ENCODE measurements at places on chromosomes 1 and 21.

- peaks cover 12% of the 10 kb centered on the region for H3K36me3 ChIP-seq
- no peak for DNase-seq
- no peaks in the 10 kb centered on the region for H3K27me3 ChIP-seq
These were observed 12.8 kb upstream of the ECE1 start for GRCh38 chr1:21302747-21303715.

- H3K4me3 ChIP-seq, result no peak overlapping the region
- H3K4me1 ChIP-seq, result peaks cover 67% of the 10 kb centered on the region
- H3K27ac ChIP-seq, result peak overlapping the region; percentile 95
- DNase-seq, result peak; percentile 96
These were observed 30.3 kb downstream of the CD48 start for GRCh38 chr1:160681066-160681890.

DNA sequence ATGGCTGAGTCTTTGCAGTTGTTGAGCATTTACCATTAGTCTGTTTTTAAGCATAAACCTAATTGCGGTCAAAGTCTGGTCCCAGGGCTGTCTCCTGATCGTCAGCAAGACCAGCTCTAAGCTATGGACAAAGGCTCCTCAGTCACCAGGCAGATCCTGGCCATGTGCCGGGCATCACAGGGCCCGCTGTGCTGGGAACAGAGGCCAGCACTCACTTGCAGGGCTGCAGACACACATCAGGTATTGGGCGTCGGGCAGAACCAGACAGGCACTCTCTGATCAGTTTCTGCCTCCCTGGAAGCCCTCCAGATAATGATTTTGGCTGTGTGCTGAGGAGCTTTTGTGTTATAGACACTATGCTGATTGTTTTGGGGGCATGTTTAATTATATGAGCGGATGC lies 26.6 kb downstream of the TMEM51 start:
- no peak overlapping the region for H3K27ac ChIP-seq
- peaks cover 32% of the 10 kb centered on the region for H3K27me3 ChIP-seq
- no peak overlapping the region for H3K4me3 ChIP-seq
- peaks cover 2% of the 10 kb centered on the region for H3K36me3 ChIP-seq

DNA sequence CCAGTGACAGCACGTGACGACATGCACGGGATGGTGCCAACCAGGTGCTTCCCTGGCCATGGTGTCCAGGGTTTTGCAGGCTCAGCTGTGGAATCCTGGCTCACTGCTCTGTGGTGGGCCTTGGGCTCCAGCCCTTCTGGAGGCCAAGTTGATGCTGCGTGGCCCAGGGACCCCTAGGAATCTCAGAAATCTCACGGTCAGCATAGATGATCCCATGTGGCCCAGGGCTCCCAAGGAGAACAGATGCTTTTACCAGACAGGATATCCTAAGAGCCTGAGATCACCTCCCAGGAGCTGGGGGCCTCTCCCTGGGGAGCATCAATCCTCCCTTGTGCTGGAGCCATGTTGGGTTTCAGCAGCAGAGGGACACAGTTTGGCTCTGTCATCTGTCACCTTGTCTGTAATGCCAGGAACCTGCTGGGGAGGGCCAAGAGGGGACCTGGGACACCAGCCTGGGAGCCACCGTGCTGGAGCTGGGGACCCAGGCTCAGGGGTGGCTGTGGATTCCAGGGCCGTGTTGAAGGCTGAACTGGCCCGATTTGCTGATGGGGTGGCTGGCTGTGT lies 63.9 kb downstream of the TRIM11 start:
- peaks cover 6% of the 10 kb centered on the region for H3K36me3 ChIP-seq
- DNase-seq, result no peak
- no peak overlapping the region for H3K4me3 ChIP-seq
- no peaks in the 10 kb centered on the region for H3K27me3 ChIP-seq

- no peaks in the 10 kb centered on the region for H3K27me3 ChIP-seq
- H3K4me3 ChIP-seq, result peak overlapping the region; percentile 15
- peak; percentile 42 for DNase-seq
- peak overlapping the region; percentile 76 for H3K27ac ChIP-seq
These were observed 19.5 kb downstream of the MAPKAPK2 start for GRCh38 chr1:206704226-206704625.

GRCh38 chr1:63731117-63732043 lies 42.4 kb upstream of the ROR1 start:
- no peaks in the 10 kb centered on the region for H3K36me3 ChIP-seq
- no peak overlapping the region for H3K4me3 ChIP-seq
- peaks cover 6% of the 10 kb centered on the region for H3K27me3 ChIP-seq
- H3K4me1 ChIP-seq, result no peaks in the 10 kb centered on the region

DNA sequence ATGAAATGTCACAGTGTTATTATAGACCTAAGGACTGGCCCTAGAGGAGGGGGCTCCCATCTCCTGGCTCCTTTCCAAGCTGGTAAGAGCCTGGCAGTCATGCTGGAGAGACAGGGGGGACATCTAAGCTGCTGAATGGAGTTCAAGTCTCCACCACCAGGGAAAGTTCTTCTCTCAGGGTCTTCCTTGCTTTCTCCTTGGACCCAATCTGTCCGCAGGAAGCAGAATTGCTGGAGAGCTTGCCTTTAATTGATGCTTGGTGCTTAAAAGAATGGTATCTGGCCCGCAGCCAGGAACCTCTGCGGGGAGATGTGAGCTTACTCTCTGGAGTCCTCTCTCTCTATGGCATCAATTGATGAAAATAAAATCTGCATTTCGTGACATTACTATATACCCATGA lies 25.1 kb downstream of the IRF2BP2 start:
- no peak overlapping the region for H3K27ac ChIP-seq
- no peak for DNase-seq
- no peak overlapping the region for H3K4me3 ChIP-seq
- H3K4me1 ChIP-seq, result peaks cover 2% of the 10 kb centered on the region

- H3K36me3 ChIP-seq, result no peaks in the 10 kb centered on the region
- H3K4me3 ChIP-seq, result no peak overlapping the region
- H3K27me3 ChIP-seq, result peaks cover 13% of the 10 kb centered on the region
- H3K4me1 ChIP-seq, result no peaks in the 10 kb centered on the region
These were observed 60.6 kb upstream of the ETV3 start for GRCh38 chr1:157198619-157199420.

- no peaks in the 10 kb centered on the region for H3K27me3 ChIP-seq
- H3K4me3 ChIP-seq, result no peak overlapping the region
- H3K36me3 ChIP-seq, result peaks cover 5% of the 10 kb centered on the region
- DNase-seq, result no peak
- H3K4me1 ChIP-seq, result peaks cover 25% of the 10 kb centered on the region
These were observed 3.3 kb upstream of the VPS72 start for GRCh38 chr1:151193304-151193703.

GRCh38 chr1:159162516-159163265 lies 8.7 kb upstream of the CADM3 start:
- no peak for DNase-seq
- H3K4me1 ChIP-seq, result peaks cover 4% of the 10 kb centered on the region
- no peaks in the 10 kb centered on the region for H3K36me3 ChIP-seq
- H3K4me3 ChIP-seq, result no peak overlapping the region

DNA sequence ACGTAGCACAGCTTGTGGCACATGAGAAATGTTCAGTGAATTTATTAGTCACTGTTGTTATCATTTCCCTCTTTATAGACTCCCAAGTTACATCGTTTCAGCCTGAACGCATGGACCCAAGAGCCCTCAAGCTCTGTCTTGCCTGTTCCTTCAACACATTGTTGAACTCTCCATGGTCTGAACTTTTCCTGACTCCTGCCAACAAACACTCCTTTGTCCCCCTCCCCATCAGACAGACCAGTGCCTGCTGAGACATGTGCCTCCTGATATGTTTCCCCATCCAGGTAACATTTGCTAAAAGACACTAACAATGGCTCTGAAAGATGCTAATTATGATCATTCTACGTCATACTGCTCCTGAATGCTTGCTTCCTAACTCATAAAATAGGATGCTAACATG lies 108.7 kb upstream of the NFIA start:
- no peaks in the 10 kb centered on the region for H3K36me3 ChIP-seq
- H3K27ac ChIP-seq, result no peak overlapping the region
- no peaks in the 10 kb centered on the region for H3K4me1 ChIP-seq
- DNase-seq, result no peak
- no peak overlapping the region for H3K4me3 ChIP-seq

GRCh38 chr21:25790878-25791204 lies 56.1 kb downstream of the GABPA start:
- no peak for DNase-seq
- H3K4me1 ChIP-seq, result peaks cover 8% of the 10 kb centered on the region
- no peaks in the 10 kb centered on the region for H3K36me3 ChIP-seq
- peaks cover 2% of the 10 kb centered on the region for H3K27me3 ChIP-seq

GRCh38 chr1:154557939-154558719 lies at the start of gene UBE2Q1:
UBE2Q1 (minus strand) TSS chr1:154558662; CDS start chr1:154558553, 109 bp downstream.
- peak within 1 kb of the TSS; percentile 95 for H3K4me3 ChIP-seq
- no peaks in the 10 kb centered on the region for H3K27me3 ChIP-seq
- peaks cover 23% of the 10 kb centered on the region for H3K4me1 ChIP-seq

GRCh38 chr1:84078108-84078841 lies 65.8 kb upstream of the PRKACB start:
- peaks cover 2% of the 10 kb centered on the region for H3K36me3 ChIP-seq
- peak overlapping the region; percentile 85 for H3K4me3 ChIP-seq
- DNase-seq, result peak; percentile 10
- no peaks in the 10 kb centered on the region for H3K27me3 ChIP-seq
- peaks cover 9% of the 10 kb centered on the region for H3K4me1 ChIP-seq
- peak overlapping the region; percentile 63 for H3K27ac ChIP-seq

DNA sequence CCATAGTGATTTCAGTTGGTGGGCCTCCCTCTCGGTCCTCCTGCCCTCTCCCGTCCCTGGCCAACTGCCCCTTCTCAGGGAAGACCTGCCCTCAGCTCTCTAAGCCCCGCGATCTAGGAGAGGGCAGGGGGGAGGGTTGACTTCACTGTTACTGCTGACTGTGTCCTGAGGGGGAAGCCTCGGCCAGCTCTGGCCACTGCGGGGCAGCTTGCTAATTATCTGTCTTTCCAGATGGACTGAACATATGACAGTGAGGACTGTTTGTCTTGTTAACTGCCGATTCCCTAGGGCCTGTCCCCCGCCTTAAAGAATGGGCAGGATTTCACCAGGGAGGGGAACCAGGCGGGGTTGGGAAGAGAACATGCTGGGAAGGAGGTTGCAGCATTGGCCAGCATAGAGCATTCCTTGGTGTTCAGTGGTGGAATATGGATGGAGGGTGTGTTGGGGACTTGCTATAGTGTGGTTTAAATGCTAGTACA lies 22.9 kb downstream of the NIPAL3 start:
- no peak overlapping the region for H3K4me3 ChIP-seq
- H3K36me3 ChIP-seq, result peaks cover 16% of the 10 kb centered on the region
- H3K27me3 ChIP-seq, result no peaks in the 10 kb centered on the region
- H3K27ac ChIP-seq, result no peak overlapping the region
- peaks cover 17% of the 10 kb centered on the region for H3K4me1 ChIP-seq
- no peak for DNase-seq

GRCh38 chr1:7646981-7647901 lies 123.9 kb upstream of the VAMP3 start:
- H3K27ac ChIP-seq, result no peak overlapping the region
- no peaks in the 10 kb centered on the region for H3K27me3 ChIP-seq
- peak; percentile 70 for DNase-seq
- no peak overlapping the region for H3K4me3 ChIP-seq
- H3K4me1 ChIP-seq, result no peaks in the 10 kb centered on the region
- H3K36me3 ChIP-seq, result no peaks in the 10 kb centered on the region

DNA sequence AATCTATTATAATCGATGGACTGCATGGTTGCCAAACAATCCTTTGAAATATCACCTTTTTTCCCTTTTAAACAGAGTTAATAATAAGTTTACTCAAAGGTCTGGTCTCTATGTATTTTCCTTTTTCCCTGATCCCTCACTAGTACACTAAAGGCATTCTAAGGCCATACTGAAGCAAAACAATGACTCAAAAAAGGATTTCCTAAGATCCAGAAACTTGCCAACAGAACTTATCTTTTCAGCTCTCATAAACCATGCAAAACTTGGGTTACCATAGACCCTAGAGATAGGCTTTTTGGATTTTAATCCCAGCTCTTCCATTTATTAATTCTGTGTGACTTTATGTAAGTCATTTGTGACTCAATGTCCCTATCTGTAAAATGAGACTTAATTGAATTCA lies 77.1 kb downstream of the IFI44 start:
- DNase-seq, result no peak
- H3K4me1 ChIP-seq, result no peaks in the 10 kb centered on the region
- H3K4me3 ChIP-seq, result no peak overlapping the region
- H3K27me3 ChIP-seq, result peaks cover 4% of the 10 kb centered on the region
- H3K27ac ChIP-seq, result no peak overlapping the region

- H3K36me3 ChIP-seq, result peaks cover 3% of the 10 kb centered on the region
- H3K27me3 ChIP-seq, result peaks cover 3% of the 10 kb centered on the region
- no peak for DNase-seq
- H3K4me3 ChIP-seq, result no peak overlapping the region
These were observed 224.8 kb downstream of the SIPA1L2 start for GRCh38 chr1:232404981-232405731.

DNA sequence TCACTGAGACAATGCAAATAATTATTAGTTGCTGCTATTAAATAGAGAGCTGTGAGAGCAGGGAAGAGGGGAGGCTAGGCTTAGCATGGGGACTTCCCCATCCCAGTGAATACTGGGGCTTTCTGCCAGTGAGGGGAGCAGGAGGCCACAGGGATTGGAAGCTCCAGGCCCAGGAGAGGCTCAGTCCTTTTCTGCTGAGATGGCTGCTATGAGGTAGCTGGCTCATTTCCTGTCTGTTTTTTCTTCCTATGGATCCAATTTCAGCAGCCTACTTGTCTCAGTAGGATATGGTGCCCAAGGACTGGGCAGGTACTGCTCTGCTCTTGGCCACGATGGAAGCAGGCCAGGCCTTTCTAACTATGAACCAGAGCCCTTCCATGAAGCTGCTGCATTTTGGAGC lies 10.0 kb downstream of the STMN1 start:
- H3K27me3 ChIP-seq, result no peaks in the 10 kb centered on the region
- DNase-seq, result no peak
- peaks cover 24% of the 10 kb centered on the region for H3K4me1 ChIP-seq
- H3K4me3 ChIP-seq, result no peak overlapping the region
- H3K27ac ChIP-seq, result no peak overlapping the region

DNA sequence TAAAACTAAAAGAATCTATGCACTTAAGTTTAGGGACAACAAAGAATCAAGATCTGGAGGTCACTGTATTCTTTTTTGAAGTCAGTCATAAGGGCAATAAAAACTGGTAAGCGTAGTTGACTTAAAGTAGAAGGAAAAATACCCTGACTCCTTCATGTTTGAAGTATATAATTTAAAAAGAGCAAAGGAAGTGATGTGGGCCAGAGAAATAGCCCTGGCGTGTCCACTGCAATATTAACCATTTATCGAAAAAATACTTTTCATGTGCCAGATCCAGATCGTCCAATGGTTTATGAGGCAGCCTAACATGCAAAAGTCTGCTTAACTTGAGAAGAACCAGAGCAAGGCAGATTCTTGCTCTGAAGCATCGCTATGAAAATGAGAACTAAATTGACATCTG lies 162.0 kb downstream of the COQ8A start:
- no peak for DNase-seq
- no peaks in the 10 kb centered on the region for H3K4me1 ChIP-seq
- no peak overlapping the region for H3K27ac ChIP-seq
- H3K36me3 ChIP-seq, result no peaks in the 10 kb centered on the region
- H3K4me3 ChIP-seq, result no peak overlapping the region

DNA sequence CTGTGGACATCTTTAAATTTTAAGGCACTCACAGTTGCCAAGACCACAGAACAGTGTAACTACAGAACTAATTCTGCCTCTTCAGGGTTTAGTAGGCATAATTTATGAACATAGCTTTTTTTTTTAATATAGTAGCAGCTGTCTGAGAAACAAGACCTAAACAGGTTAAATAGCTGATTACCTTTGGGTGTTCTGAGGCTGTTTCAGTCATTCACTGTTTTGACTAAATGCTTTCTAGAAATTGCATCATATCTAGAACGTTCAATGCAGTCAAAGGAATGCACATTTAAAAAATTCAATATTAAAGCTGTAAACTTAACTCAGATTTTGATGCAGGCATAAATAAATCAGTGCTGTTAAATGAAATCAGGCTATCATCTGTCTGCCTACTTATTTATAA lies 101.6 kb downstream of the BRINP3 start:
- no peak overlapping the region for H3K27ac ChIP-seq
- no peaks in the 10 kb centered on the region for H3K4me1 ChIP-seq
- H3K36me3 ChIP-seq, result no peaks in the 10 kb centered on the region
- no peaks in the 10 kb centered on the region for H3K27me3 ChIP-seq
